CD4-positive, alpha-beta T cell treated with Interleukin-12 subunit alpha and Interleukin-12 subunit beta, for 1 hour (primary cell): ENCODE measurements at places on chromosomes 13 and 19.
A peak's percentile ranks its signal among the peaks of the same experiment; 100 is the strongest.

DNA sequence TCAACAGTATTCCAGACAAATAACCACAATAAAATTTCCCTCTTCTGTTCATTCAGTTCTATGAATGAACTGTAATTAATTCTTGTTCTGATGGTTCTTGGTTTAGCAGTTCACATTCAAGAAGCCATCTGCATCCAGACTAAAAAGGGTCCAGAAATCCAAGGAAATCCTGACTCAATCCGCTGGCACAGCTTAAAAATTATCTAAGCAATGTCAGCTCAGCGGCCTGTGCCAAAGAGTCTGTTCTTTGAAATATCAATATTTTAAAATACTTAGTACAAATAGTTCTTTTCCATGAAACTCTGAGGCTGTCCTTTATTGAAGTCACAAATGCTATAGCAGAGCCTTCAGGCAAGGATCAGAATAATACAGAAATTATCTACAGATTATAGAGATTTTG is 57.2 kb downstream of the DHRS12 start:
- no peak for DNase-seq

DNA sequence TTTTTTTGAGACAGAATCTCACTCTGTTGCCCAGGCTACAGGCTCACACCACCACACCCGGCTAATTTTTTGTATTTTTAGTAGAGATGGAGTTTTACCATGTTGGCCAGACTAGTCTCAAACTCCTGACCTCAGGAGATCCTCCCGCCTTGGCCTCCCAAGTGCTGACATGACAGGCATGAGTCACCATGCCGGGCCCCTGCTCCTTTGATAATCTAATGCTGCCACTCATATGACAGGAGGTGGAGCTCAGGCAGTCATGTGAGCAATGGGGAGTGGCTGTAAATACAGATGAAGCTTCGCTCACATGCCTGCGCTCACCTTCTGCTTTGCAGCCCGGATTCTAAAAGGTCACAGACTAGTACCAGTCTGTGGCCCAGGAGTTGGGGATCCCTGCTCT is 25.1 kb downstream of the ARHGEF18 start:
- no peak for DNase-seq

GRCh38 chr19:28831462-28831861 is 381.5 kb downstream of the UQCRFS1 start:
- no peak for DNase-seq

- DNase-seq, result peak; percentile 60
Observed at GRCh38 chr19:14563989-14564651, 7.7 kb downstream of the NDUFB7 start.

- no peak for DNase-seq
Observed at GRCh38 chr19:51128227-51128626, 3.5 kb downstream of the SIGLEC9 start.

GRCh38 chr13:78680115-78680561 is 21.2 kb upstream of the OBI1 start:
- DNase-seq, result no peak

DNA sequence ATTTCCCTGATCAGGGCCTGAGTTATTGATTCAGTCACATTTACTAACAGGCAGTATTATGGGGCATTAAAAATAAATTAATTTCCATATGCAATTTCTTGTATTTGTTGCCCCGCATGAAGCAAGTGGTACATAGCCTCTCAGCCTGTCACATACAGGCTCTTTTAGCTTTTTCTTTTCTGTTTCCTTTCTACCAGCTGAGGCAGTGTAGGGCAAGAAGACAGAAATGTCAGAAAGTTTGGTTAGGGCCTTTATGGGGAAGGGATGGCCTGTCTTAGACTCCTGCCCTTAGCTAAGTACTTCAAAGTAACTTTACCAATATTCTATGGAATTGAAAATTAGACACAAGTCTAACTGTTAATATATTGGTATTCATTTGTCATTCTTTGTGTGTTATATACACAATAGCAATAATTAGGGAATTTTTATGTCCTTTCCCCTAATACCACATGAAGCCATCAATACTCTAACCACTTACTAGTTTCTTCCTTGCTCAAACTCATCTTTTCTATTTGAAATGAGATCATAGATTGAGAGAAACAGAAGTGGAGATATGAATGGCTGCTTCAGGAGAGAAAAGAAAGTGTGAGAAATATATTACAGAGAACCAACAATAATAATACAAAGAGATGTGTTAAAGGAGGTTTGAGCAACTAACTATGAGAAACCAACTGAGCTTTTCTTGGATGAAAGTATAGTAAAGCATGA is 669.6 kb downstream of the PCDH17 start:
- no peak for DNase-seq

- DNase-seq, result no peak
Observed at GRCh38 chr19:56189785-56190184, 7.8 kb downstream of the ZSCAN5B start.

DNA sequence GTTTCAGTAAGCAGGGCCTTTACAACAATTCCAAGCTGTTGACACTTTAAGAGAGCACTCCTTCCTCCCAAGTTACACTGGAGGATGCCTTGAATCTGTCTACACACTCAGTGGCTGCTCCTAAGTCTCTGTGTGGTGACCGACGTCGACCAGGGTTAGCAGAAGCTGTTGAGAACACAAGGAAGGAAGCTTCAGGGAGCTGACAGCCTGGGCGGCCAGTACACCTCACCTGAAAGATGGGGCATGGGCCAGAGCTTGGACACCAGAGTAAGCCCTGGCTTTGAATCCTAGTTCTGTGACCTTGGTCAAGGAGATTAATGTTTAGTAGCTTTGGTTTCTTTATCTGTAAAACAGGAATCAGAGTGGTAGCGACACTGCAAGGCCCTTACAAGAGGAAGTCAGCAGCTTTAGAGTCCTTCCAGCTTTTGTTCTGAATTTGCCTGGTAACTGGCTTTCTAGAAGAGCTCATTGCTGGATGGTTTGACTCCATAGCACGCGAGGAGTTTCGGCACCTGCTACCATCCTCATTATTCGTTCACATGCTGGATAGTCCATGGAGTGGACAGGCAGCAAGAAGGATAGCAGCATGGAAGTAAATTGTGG is 214.2 kb downstream of the FGF9 start:
- DNase-seq, result no peak

DNA sequence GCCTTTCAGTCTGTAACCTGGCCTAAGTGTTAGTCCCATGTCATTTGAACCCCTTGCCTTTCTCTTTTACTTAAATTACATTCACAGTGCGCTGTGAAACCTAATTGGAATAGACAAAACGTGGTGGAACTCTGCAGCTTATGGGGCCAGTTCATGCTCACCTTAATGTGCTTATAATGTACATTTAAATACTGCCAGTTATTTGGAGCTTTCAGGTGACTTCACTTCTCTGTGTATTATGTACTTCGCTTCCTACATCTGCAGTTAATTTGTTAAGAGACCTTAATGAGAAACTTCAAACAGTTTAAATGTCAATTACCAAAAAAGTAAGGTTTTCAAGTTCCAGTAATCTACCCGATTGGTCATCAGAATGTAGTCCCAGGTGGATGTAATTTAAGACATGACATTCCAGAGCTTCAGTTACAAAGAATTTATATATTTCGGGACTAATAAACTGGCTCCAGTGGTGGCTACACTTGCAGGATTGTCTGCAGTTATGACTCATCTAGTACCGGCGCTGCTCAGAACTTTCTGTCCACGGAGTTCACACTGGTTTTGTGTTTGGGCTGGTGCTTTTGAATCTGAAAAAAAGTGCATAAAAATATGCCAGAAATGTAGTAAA is 125.3 kb downstream of the TM9SF2 start:
- no peak for DNase-seq

DNA sequence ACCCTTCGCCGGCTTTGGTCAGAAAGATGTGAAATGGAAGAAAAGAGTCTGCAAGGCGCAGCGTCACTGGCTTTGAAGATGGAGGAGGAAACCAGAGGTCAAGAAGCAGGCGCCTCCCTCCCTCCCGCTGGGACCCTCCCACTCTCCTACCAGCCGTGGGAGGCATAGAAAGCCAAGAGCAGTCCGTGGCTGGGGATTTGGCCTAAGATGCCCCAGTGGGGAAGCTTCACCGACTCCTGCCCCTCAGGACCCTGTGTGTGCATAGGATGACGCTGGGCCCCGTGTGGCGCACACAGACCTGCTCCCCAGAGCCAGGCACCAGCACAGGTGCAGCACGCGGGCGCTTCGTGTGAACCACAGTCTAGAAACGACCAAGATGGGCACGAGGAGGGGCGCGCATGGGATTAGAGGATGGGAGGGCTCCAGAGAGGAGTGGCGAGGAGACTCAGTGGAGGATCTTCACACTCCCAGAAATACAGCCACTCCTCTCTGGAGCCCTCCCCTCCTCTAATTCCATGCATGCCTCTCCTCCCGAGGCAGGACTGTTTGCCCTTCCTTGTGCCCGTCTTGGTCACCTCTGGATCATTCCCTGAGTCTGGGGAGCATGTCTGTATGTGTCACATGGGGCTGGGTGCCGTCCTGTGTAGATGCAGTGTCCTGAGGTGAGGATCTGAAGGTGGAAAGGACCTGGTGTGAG is 194.3 kb downstream of the TEX29 start:
- no peak for DNase-seq

DNA sequence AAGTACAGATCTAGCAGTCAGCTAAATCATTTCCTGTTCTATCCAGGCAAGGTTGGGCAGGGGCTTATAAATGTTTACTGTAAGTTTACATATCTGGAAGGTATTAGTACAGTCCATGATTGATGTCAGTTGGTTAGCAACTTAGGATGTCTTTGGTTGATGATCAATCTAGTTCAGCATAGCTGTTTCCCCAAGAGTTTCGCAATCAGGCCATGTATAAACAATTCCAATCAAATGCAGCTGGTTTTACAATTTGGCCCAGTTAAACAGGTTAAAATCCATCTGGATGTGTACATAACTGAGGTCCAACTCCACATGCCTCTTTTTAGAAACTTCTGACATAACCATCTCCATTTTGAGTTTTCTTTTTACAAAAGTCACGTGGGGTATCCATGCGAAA is 6.9 kb downstream of the ZNF221 start:
- DNase-seq, result no peak

DNA sequence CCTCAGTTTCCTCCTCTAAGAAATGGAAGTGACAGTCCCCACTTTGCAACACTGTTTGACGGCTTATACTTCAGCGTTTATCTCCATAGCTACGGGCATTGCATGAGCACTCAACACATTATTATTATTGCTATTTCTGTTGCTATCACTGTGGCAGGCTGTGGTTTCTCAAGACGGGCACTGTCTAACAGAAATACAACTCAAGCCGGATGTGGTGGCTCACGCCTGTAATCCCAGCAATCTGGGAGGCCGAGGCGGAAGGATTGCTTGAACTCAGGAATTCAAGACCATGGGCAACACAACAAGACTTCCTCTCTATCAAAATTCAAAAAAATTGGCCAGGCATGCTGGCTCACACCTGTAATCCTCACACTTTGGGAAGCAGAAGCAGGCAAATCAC is 4.9 kb upstream of the ZSWIM4 start:
- DNase-seq, result peak; percentile 74

- DNase-seq, result no peak
Observed at GRCh38 chr19:33212436-33213172, 13.0 kb downstream of the SLC7A10 start.

DNA sequence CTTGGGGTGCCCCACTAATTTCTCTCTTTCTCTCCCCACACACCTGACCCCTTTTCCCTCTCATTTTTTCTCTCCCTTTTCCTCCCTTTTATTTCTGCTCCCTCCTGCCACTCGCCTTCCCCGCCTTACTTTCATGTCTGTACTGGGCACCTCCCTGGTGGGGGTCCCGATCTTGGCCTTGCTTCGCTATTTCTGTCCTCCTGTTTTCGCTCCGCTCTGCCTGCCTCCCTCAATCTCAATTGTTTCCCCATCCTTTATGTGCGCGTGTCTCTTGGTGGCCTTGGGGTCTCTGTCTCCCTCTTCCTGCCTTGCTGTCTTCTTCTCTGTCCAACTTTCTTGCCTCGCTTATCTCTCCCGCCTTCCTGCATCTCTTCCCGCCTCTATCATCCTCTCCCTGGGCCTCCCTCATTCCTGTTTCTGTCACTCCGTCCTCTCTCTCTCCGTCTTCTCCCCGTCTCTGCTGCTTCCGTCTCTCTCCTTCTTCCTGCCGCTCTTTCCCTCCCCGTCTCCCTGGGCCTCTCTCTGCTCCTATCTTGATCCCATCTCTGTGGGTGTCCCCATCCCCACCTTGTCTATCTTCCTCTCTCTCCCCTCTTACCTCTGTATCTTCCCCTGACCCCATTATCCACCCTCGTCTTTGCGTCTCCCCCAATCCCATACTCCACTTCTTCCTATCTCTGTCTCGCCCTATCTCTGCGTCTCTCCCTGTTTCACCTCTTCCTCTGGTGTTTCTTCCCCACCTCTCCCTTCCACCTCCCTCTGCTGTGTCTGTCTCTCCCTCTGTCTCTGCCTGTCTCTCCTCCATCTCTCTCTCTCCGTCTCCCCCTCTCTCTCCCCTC is 4.0 kb downstream of the GRIN2D start:
- no peak for DNase-seq

DNA sequence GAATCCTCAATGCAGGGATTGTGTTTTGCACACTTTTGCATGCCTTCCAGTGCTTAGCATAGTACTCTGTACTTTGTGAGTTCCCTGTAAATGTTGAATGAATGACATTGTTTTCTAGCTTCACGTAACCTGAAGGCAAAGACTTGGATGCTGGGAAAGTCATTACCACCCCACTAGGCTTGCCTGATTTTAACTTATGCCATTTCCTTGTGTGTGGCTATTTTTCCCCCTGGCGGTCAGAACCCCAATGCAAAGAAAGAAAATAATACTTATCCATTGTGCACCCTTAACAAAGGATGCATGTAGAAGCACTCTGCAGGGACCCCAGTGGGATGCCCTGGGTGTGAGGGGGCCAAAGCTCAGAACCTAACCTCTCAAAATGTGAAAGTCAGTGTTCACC is 1.2 kb upstream of the ENOX1 start:
- DNase-seq, result no peak

DNA sequence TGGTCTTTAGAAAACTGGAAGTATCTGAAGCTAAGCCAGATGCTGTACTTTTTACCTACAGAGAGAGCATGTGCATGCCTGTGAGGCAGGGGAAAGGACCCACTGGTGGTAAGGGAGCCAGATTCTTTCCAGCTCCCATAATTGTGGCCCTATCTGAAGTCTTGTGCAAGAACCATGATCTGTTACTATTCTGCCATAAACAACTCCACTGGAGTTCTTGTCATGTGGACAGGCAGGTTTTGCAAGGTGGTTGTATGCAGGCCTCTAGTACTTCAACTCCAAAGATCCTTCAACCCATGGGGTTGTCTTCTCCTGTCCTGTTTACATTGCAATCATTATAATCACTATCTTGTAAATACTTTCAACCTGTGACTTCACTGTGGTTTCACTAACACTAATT is 14.1 kb downstream of the PROSER1 start:
- no peak for DNase-seq

DNA sequence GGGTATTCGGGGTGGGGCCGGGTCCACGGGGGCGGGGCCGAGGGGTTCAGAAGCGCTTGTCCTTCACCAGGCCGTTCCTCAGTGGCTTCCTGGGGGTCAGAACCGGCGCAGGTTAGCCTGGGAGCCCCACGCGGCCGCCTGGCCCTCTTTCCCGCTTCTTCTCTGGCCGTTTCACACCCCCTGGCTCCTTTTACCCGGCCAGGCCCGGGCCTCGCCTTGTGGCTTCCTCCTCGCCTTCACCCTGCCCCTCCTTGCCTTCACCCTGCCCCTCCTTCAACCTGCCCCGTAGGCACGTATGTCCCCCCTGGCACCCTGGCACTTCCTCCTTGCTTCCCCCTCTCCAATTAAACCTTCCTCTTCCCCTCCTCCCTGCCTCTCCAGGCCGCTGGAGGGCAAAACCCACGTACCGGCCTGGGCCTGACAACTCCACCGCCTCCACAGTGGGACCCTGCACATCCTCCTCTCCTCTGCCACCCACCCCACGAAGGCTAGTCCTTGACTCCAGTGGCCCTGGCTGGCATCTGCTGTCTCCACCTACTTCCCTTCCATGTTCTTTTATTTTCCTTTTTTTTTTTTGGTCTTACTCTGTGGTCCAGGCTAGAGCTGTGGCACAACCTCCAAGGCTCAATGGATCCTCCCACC is 25.3 kb downstream of the CERS1 start:
- no peak for DNase-seq
